MCF 10A (cell line): ENCODE measurements at places on chromosomes 12 and 14. TPM values are rescaled to one million over a fixed set of nuclear protein-coding genes. Genes with fewer than 3 reads are reported as not detected.

- peak; percentile 33 for DNase-seq
- no peak overlapping the region for H3K4me3 ChIP-seq
- H3K36me3 ChIP-seq: peaks cover 81% of the 10 kb centered on the region
- H3K4me1 ChIP-seq: no peaks in the 10 kb centered on the region
- H3K27me3 ChIP-seq: no peaks in the 10 kb centered on the region
These were observed 8.8 kb downstream of the EIF2B2 start for GRCh38 chr14:75011356-75011994.

- H3K27me3 ChIP-seq: peaks cover 60% of the 10 kb centered on the region
- H3K27ac ChIP-seq: no peak overlapping the region
- H3K36me3 ChIP-seq: peaks cover 6% of the 10 kb centered on the region
- H3K4me1 ChIP-seq: no peaks in the 10 kb centered on the region
- no peak overlapping the region for H3K4me3 ChIP-seq
These were observed 975.5 kb downstream of the TMEM121 start for GRCh38 chr14:106501898-106502297.

- H3K27me3 ChIP-seq: peaks cover 79% of the 10 kb centered on the region
- no peaks in the 10 kb centered on the region for H3K4me1 ChIP-seq
- DNase-seq: no peak
These were observed 220.3 kb upstream of the FKBP4 start for GRCh38 chr12:2574355-2574935.

GRCh38 chr12:86283620-86284019, 27.4 kb upstream of the MGAT4C start:
- no peaks in the 10 kb centered on the region for H3K4me1 ChIP-seq
- no peak overlapping the region for H3K4me3 ChIP-seq
- no peak for DNase-seq
- no peaks in the 10 kb centered on the region for H3K27me3 ChIP-seq

DNA sequence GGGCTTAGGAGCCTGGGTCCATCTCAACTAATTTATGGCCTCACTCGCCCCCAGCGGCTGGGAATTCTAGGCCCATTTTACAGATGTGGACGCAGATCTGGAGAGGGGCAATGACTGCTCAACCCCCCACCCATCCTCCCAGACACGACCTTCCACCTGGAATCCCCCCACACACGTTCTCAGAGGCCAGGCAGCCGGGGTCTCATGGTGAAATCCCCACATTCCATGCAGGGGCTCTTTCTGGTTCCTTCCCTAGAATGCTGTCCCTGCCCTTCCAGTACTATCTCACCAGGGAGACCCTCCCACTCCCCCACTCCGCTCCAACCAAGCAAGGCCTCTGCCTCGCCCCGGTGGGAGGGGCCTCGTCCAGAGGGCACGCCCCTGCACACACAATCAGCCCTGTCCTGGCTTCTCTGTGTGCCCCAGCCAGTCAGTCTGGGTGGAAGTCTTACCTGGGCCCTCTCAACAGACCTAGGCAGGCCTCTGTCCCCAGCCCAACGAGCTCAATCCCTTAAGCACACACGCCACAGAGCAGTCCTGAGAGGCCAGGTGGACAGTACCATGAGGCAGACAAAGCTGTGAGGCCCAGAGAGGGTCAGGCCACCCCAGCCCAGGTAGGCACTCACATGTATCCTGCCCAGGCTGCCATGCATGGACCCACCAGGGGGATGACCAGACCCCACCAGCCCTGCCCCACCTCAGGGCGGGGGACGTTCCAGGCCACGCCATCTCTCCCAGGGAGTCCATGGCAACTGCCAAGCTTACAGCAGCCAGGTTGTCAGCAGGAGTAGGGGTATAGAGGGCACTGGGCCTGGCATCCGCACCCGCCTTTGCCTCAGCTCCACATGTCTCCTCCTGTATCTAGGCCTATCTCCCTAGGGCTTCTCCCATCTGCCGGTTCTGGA, 1.3 kb upstream of the ANKRD9 start:
- no peaks in the 10 kb centered on the region for H3K27me3 ChIP-seq
- H3K36me3 ChIP-seq: peaks cover 3% of the 10 kb centered on the region
- H3K27ac ChIP-seq: no peak overlapping the region
- peak overlapping the region; percentile 71 for H3K4me3 ChIP-seq
- no peak for DNase-seq
- H3K4me1 ChIP-seq: no peaks in the 10 kb centered on the region

DNA sequence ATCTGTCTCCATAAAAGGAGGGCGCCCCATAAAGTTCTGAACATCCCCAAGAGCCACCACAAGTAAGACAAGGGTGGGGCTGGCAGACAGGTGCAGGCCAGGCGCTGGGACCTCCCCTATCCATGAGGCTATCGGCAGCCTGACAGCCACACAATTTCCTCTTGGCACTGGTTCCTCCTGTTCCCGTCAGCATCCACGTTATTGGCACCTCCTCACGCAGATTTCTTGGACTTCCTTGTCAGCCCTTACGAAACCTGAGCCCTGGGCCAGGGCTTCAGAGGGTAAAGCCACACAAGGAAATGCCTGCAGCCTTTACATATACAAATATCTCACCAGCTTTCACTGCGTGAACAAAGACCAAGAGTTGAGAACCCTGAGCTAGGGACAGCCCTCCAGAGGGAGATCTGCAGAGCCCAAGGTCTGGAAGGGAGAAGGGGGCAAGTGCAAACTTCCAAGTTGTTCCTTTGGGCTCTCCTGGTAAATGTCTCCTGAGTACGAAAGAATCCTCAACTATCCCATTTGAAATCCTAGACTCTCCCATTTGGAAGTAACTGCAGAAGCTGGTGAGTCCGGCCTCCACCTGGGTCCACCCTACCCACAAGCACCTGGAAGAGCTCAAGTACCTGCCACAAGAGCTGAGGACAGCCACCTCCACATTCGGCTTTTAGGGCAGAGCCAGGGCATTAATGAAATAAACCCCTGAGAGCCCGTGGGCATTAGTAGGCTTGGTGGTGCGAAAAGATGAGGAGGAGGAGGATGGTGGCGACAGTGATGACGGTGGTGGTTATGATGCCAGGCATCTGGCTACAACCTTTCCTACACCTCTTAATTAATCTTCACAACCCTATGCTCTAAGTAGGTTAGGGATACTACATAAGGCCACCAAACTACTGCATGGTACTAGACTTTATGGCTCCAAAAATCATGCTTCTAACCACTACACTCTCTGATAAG, 5.5 kb upstream of the TC2N start:
- no peak overlapping the region for H3K4me3 ChIP-seq
- peaks cover 17% of the 10 kb centered on the region for H3K4me1 ChIP-seq
- no peak overlapping the region for H3K27ac ChIP-seq
- H3K27me3 ChIP-seq: no peaks in the 10 kb centered on the region
- no peaks in the 10 kb centered on the region for H3K36me3 ChIP-seq
- DNase-seq: peak; percentile 98

DNA sequence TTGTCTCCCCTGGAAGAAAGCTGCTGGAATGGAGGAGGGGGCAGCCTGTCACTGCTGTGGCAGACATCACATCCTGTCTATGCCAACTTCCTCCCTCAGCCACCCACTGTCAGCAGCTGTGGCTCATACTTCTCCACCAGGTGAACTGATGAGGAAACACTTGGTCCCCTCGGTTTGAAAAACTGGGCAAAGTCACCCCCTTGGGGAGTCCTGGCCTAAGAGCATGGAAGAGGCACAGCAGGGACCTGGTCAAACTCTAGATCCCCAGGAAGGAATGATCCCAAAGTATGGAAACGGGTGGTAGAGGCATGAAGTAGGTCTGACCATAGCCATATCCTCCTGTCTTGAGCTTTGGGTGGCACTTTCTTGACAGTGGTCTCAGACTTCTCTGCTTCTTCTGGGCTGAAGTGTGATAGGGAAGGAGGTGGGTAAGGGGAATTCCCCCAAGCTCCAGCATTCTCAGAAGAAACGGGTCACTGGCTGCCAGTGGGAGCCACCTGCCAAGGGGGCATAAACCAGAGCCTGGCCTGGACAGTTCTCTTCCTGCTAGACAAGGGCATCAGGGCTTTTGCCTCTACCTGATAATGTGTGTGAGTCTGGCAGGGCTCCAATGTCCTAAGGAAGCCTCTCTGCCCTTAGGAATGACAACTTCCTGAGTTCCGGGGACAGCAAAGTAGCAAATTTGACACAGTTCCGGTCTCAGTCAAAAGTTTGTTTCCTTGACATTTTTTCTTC, 36.0 kb downstream of the FMNL3 start:
- no peaks in the 10 kb centered on the region for H3K4me1 ChIP-seq
- no peak overlapping the region for H3K4me3 ChIP-seq
- peaks cover 13% of the 10 kb centered on the region for H3K27me3 ChIP-seq
- no peak for DNase-seq
- H3K27ac ChIP-seq: no peak overlapping the region

DNA sequence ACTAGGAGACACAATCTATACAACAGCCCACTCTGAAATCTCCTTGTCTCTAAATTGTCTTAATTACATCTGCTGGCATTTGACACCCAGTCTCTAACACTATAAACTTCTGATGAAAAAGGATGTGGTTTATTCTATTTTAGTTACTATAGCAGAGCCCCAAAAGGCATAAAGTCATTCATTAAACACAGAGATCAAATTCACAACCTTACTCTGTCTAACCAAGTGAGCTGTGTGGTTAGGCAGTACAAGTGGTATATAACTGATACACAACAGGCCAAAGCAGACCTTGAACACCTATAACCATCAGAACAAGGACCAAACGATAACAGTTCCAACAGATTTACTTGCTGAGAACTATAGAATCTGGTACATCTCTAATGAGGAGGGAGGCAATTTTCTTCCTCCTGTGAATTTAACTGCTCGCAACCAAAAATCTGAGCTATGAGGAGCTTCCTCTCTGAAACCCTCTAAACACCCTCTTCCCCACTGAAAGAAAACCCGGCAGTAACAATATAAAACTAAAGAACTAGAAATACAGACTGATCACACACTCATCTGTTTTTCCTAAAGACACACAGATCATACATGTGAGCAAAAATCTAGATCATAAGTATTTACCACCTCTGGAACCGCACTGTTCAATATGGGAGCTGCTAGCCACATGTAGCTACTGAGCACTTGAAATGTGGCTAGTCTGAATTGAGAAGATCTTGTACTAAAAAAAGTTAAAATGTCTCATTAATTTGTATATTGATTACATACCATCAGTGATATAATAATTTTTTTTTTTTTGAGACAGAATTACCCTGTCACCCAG, 17.7 kb downstream of the SPPL3 start:
- no peak overlapping the region for H3K4me3 ChIP-seq
- no peaks in the 10 kb centered on the region for H3K36me3 ChIP-seq
- DNase-seq: no peak
- H3K4me1 ChIP-seq: peaks cover 19% of the 10 kb centered on the region
- H3K27ac ChIP-seq: no peak overlapping the region
- no peaks in the 10 kb centered on the region for H3K27me3 ChIP-seq

DNA sequence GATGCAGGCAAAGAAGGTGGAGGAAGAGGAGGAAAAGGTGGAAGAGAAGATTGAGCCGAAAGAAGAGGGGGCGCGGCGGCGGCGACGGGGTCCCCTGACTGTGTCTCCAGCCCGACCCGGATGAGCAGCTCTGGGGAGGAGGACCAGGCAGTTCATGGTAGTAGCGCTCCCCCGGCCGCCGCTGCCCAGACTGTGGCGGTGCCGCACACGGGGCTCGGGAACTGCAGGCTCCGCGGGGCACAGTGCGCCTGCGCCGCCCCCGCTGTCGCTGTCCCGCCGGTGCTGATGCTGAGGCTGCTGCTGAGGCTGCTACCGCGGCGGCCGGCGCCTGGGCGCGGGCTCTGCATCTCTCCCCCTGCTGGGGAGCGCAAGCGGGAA, at the start of gene KCNH5:
TSS of gene KCNH5 (minus strand) at position 225 of the 378 bp plus-strand sequence. CDS start 272 bp downstream, outside the sequence.
- DNase-seq: no peak
- H3K4me3 ChIP-seq: peak within 1 kb of the TSS; percentile 57

DNA sequence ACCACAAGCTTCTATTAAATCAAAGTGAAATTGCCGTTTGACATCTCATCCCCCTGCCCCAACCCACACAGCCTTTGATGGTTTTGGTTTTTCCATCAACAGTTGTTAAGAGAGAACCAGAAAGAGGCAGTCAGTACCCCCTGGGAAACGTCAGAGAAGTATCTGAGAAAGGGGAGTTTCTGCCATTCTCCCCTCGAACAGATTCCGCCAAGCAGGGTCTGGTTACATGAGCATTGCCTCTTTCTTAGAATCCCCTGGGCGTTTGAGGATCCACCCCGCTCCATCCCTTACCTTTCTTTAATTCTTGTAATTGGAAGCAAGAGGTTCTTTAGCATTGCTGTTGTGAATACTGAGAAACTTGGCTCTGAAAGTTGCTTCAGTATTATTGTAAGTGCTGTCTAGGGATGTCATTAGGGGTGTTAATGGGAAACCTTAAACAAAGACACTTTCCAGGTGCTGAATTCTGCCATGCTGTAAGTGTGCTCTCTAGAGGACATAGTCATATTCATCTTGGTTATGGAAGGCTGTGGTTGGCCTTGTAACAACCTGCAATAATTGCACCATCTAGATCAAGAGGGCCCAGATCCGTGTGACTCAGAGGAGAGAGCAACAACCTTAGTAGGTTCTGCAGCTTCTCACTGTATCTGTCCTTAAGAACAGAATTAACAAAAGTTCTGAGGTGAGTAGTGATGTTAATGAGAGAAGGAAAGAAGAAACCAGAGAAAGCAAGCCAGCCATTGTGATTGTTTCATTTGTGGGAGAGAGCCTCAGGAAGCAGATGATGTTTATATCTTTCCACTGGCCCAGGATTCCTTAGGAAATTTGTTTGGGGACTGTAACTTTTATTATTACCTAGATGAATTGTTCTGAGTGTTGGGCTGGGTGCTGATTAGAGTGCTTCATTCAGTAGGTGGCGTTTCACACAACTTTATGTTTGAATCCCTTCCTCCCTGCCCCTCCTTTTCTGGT, 9.0 kb downstream of the TMBIM6 start:
- peak; percentile 92 for DNase-seq
- H3K27me3 ChIP-seq: no peaks in the 10 kb centered on the region
- peak overlapping the region; percentile 42 for H3K4me3 ChIP-seq
- H3K27ac ChIP-seq: peak overlapping the region; percentile 81
- H3K36me3 ChIP-seq: peaks cover 60% of the 10 kb centered on the region

DNA sequence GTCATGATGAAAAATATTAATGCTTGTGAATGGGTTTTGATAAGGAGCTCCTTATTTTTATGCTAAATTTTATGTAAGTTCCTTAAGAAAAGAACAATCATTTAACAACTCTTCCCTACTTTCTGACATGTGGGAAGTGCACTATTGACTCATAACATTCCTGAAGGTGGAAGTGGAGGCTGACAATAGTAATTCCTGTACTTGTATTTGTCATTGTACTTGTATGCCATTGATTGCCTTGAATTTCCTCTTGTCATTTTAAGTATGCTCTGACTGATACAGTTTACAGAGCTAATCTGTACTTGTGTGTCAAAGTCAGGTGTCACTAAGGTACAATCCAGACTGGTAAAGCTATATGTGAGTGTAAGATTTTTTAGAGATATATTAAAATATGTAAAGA, 440.0 kb downstream of the SLC16A7 start:
- H3K36me3 ChIP-seq: no peaks in the 10 kb centered on the region
- H3K27me3 ChIP-seq: no peaks in the 10 kb centered on the region
- H3K4me3 ChIP-seq: no peak overlapping the region
- no peaks in the 10 kb centered on the region for H3K4me1 ChIP-seq
- DNase-seq: no peak
- H3K27ac ChIP-seq: no peak overlapping the region

GRCh38 chr14:54325766-54326165, 71.0 kb upstream of the CDKN3 start:
- H3K36me3 ChIP-seq: no peaks in the 10 kb centered on the region
- H3K27ac ChIP-seq: no peak overlapping the region
- no peak overlapping the region for H3K4me3 ChIP-seq
- no peaks in the 10 kb centered on the region for H3K27me3 ChIP-seq

GRCh38 chr14:104821229-104821945, 20.5 kb downstream of the ZBTB42 start:
- peaks cover 17% of the 10 kb centered on the region for H3K27me3 ChIP-seq
- peaks cover 11% of the 10 kb centered on the region for H3K36me3 ChIP-seq
- no peaks in the 10 kb centered on the region for H3K4me1 ChIP-seq
- no peak overlapping the region for H3K4me3 ChIP-seq

Gene SP7
- total RNA-seq: not detected in 2 replicates

Gene ITPR2
- 14.3 and 15.7 TPM in 2 replicates for total RNA-seq

Gene GSC
- not detected in 2 replicates for total RNA-seq

Gene OAS2
- 0.33 and 0.71 TPM in 2 replicates for total RNA-seq

Gene RNASE1
- not detected in 2 replicates for total RNA-seq

Gene GZMB
- total RNA-seq: not detected in 2 replicates
